ENCODE measurements at places on chromosomes 13 and 19.

DNA sequence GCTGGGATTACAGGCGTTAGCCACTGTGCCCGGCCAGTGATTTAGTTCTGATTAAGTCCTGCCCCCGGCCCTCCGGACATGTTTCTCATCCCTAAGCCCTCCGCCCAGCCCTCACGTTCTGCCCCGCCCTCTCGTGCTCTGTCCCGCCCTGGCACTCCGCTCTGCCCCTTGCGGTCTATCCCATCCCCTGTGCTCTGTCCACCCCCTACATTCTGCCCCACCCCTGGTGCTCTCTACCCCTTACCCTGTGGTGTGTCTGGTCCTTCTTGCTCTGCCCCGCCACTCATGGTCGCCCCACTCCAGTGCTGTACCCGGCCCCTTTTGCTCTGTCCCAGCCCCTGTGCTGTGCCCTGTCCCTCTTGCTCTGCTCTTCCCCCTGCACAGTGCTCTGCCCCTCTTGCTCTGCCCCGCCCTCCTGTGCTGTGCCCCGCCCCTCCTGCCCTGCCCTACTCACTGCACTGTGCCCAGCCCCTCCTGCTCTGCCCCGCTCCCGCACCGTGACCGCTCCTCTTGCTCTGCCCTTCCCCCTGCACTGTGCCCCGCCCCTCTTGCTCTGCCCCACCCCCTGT, 3.0 kb downstream of the GTPBP3 start:
- DNase-seq, result no peak
- peaks cover 5% of the 10 kb centered on the region for H3K36me3 ChIP-seq
- H3K4me3 ChIP-seq, result no peak overlapping the region
- no peaks in the 10 kb centered on the region for H3K27me3 ChIP-seq

DNA sequence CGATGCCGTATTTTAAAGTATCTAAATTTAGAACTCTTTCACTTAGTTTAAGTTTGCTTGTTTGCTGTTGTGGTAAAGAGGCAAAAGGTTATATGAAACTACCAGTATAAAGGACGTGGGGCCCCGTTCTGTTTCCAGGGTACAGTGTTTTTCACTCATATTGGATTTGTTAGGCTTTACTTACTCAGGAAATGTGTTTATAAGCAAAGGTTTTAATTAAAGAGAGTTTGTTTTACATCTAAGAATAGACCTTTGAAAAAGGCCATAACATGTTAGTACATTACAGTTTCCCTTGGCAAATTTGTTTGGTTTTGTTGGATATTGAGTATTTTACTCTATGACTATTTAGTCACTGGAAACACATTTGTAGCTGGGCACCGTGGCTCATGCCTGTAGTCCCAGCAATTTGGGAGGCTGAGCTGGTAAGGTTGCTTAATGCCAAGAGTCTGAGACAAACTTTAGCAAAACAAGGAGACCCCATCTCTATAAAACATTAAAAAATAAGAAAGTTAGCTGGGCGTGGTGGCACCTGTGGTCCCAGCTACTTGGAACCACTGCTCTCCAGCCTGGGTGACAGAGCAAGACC, 7.1 kb downstream of the DGKH start:
- H3K27me3 ChIP-seq, result no peaks in the 10 kb centered on the region
- H3K4me1 ChIP-seq, result no peaks in the 10 kb centered on the region
- H3K36me3 ChIP-seq, result peaks cover 3% of the 10 kb centered on the region
- H3K4me3 ChIP-seq, result no peak overlapping the region
- DNase-seq, result no peak
- no peak overlapping the region for H3K27ac ChIP-seq

GRCh38 chr19:7694499-7694898, 7.4 kb downstream of the FCER2 start:
- no peaks in the 10 kb centered on the region for H3K4me1 ChIP-seq
- no peaks in the 10 kb centered on the region for H3K36me3 ChIP-seq
- peaks cover 16% of the 10 kb centered on the region for H3K27me3 ChIP-seq
- H3K4me3 ChIP-seq, result no peak overlapping the region

DNA sequence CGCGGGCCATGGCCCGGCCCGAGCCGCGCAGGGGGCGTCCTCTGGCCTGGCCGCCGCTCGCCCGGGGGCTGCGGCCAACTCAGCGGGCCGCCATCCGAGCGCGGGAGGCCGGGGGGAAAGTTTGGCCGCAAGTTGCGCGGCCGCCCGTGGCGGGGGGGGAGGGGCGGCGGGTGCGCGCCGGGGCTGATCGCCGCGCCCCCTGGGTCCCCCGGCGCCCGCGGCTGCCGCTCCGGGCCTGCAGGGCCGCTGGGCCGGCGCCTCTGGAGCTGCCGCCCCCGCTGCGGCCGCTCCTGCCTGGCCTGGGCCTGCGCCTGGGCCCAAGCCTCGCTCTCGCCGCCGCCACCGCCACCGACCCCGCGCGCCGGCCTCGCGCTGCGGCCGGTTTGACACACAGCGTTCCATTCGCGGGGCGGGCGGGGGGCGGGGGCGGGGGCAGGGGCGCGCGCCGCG, at the start of gene NR2F6:
NR2F6 (minus strand) TSS at position 385 of the 450 bp plus-strand sequence. CDS start 699 bp downstream, outside the sequence.
- peak within 1 kb of the TSS; percentile 90 for H3K4me3 ChIP-seq
- DNase-seq, result no peak
- H3K4me1 ChIP-seq, result peaks cover 10% of the 10 kb centered on the region
- peak within 1 kb of the TSS; percentile 97 for H3K27ac ChIP-seq
- H3K36me3 ChIP-seq, result peaks cover 4% of the 10 kb centered on the region
- H3K27me3 ChIP-seq, result no peaks in the 10 kb centered on the region

DNA sequence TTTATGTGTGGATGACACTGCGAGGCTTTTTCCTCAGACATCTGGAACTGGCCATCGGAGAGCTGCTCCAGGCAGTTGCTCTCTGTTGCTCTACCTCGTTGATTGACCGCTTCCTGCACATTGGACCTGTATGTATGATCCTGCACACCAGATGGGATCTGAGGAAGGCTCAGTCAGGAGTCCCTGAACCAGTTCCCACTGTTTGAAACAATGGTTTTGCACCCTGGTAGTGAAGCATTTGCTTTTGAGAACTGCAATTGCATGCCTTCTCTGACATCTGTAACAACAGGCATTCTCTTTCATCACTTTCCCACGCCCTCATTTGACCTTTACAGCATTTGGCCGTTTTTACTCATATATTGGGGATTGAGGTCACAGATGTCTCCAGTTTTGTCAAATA, 61.1 kb upstream of the NPAS1 start:
- DNase-seq, result peak; percentile 52
- peaks cover 3% of the 10 kb centered on the region for H3K36me3 ChIP-seq
- no peak overlapping the region for H3K4me3 ChIP-seq

- H3K4me3 ChIP-seq, result no peak overlapping the region
- DNase-seq, result no peak
- no peaks in the 10 kb centered on the region for H3K36me3 ChIP-seq
- H3K27me3 ChIP-seq, result peaks cover 7% of the 10 kb centered on the region
- no peak overlapping the region for H3K27ac ChIP-seq
Measured at GRCh38 chr13:99871249-99871898, 100.2 kb downstream of the ZIC5 start.

DNA sequence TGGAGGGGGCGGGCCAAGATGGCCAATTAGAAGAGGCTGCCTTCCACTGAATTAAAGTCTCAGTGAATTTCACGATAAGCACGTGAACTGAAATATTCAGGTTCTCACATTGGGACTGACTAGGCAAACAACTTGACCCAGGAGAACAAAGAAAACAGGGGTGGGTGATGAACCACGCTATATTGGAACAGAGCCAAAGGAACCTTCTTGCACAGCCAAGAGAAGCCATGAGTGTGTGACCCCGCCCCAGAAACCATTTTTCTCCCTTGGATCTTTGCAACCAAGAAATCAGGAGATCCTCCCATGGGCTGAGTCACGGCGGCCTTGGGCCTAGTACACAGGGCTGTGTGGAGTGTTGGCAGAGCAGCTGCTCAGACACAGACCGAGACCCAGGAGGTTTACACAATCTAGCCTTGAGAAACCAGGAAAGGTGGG, 36.8 kb downstream of the ERICH4 start:
- no peak overlapping the region for H3K4me3 ChIP-seq
- peaks cover 6% of the 10 kb centered on the region for H3K27me3 ChIP-seq
- H3K4me1 ChIP-seq, result no peaks in the 10 kb centered on the region

GRCh38 chr13:73715114-73715910, 418.9 kb downstream of the KLF12 start:
- H3K4me1 ChIP-seq, result no peaks in the 10 kb centered on the region
- DNase-seq, result no peak
- no peak overlapping the region for H3K4me3 ChIP-seq
- H3K27me3 ChIP-seq, result no peaks in the 10 kb centered on the region
- H3K36me3 ChIP-seq, result peaks cover 15% of the 10 kb centered on the region
